ENCODE measurements at places on chromosomes 5 and 9.
A peak's percentile ranks its signal among the peaks of the same experiment; 100 is the strongest.

DNA sequence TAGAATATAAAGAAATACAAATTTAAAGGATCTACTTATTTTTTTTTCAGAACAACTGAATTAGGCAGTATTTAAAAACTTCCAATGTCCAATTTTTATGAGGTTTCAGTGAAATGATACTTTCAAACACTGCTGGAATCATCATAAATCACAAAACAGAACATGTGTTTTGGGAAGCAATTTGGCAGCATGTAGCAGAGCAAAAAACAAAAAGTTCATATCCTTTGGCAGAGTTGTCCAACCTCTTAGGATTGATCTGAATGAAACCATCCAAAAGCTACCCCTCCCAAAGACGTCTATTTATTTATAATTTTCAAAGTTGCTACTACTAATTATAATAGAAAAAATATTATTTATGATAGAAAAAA is 192.4 kb upstream of the PUM3 start:
- DNase-seq = no peak

GRCh38 chr5:30804739-30805505 is 388.6 kb upstream of the CDH6 start:
- DNase-seq = peak; percentile 59

- no peak for DNase-seq
These were observed at the start of gene MINAR2 for GRCh38 chr5:129747572-129748407. Gene MINAR2, plus strand, starts transcription at chr5:129748094. Its CDS starts 97 bp downstream, at chr5:129748191.

DNA sequence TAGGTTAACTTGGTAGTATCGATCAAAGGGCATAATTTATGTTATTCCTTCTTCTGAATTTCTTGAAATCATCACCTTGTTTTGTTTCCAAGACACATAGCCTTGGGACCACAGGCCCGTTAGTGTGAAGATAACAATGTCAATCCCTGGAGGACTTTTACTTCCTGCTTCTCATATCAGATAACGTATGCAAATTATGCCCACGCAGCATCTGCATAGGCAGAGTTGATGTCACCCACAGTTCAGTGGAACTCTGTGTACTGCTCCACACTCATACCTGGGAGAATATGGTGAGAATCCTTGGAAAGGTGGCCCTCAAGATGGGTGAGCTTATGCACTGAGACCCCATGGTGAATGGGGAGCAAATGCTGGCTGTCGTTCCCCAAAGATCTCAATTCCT is 95.0 kb downstream of the CFAP90 start:
- no peak for DNase-seq

DNA sequence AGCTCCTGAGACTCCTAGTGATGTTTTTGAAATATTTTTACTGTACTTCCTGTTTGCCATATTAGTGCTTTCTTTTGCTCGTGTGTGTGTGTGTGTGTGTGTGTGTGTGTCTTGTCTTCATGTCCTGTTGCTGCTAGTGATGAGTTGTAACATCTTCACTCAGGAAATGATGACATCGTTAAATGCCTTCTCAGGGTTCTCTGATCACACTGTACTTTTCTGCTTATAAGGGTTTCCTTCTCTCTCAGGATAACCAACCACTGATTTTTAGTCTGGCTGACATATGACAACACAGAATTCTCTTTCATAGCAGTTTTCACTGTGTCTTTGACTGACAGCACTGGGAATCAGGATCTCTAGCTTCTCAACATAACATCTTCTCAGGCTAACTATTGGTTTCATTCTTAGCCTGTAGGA is 16.1 kb downstream of the SV2C start:
- no peak for DNase-seq

DNA sequence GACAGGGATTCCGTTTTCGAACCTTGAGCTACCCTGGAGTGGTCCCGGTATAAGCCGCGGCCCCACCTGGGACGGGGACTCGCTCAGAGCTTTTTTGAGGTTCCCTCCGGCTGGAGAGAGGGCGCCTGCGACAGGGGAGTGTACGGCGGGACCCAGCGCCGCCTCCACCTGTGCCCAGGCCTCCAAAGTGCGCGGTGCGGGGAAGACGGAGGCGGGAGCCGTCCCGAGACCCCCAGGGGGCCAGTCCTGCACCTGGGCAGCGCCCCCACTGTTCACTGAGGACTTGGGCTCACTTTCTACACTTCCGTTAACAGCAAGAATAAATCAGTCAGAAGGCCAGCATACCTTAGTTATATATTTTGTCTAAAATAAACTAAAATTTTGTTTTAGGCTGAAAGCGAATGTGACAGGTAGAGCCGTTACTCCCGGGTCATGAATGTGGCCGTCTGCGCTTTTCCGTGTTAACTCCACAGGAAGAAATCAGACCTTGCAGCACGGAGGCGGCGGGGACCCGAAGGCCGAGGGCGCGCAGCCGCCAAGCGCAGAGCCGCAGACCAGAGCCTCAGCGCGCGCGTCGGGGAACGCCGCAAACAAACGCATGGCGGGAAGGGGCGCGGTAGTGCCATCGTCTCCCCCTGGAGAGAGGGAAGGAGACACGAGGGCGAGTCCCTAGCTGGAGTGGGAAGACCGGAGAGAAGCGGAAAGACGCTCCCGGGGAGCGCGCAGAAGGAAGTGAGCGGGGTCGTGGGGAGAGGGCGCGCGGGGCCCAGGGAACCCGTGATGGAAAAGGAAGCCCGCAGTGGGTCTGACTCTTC is 14.1 kb downstream of the TRIM7 start:
- peak; percentile 43 for DNase-seq

GRCh38 chr5:149041242-149041641 is 21.6 kb downstream of the SH3TC2 start:
- DNase-seq = no peak

- no peak for DNase-seq
These were observed 13.0 kb upstream of the CTNNAL1 start for GRCh38 chr9:109026306-109026705.

- DNase-seq = no peak
These were observed 368.7 kb downstream of the EFNA5 start for GRCh38 chr5:107301999-107302398.

DNA sequence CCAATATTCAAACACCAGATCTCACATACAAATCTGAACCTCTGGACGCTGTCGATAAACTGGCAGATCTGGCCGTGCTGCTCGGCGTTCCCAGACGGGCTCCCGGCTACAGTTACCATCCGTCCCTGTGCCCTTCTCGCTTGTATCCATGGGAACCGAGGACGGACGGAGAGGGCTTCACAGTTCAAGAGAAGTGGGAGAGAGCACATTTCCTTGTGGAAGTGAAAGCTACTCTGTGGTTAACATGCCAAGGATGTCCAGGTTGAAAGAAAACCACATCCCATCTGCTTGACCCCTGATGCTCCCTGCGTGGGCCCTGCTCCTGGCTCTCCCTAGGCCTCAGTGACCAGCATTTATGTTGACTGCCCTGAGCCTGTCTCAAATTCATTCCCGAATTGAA is 6.3 kb upstream of the DBN1 start:
- peak; percentile 62 for DNase-seq

DNA sequence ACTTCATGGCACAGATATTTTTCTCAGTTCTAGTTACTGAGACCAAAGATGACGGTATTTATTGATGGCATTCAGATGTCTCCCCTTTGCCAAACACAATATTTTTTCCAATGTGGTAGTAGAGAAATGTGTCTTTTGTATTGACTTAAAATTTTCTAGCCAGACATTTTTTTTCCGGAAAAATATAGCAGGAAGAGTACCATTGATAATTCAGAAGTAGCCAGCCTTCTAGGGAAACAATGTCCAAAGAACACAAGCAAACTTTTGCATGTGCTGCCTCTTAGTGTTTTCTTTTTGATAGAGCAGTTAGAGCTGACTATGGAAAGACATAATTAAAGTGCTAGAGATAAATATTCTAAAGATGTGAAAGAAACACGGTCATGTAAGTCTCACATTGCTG is 231.4 kb downstream of the MARCHF11 start:
- peak; percentile 37 for DNase-seq

- DNase-seq = peak; percentile 32
These were observed 162.9 kb upstream of the ELL2 start for GRCh38 chr5:96124589-96124988.

DNA sequence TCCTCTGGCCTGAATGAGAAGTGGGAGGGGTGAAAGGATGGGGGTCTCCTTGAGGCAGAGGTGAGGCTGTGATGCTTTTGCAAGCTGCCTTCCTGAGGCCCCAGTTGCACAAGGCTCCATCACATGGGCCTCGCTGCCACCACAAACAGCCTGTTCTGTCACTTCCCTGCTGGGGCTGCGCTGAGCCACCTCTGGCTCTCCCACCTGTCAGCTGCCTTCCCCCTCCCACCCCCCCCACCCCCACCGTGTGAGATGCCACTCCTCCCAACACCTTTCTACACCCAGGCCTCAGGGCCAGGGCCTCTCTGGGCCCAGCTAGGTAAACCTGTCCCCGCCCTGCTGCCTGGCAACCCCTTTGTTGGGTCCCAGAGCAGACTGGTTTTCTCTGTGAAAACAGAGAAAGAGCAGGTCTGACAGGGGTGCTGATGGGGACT is 4.5 kb upstream of the PDLIM4 start:
- DNase-seq = no peak

DNA sequence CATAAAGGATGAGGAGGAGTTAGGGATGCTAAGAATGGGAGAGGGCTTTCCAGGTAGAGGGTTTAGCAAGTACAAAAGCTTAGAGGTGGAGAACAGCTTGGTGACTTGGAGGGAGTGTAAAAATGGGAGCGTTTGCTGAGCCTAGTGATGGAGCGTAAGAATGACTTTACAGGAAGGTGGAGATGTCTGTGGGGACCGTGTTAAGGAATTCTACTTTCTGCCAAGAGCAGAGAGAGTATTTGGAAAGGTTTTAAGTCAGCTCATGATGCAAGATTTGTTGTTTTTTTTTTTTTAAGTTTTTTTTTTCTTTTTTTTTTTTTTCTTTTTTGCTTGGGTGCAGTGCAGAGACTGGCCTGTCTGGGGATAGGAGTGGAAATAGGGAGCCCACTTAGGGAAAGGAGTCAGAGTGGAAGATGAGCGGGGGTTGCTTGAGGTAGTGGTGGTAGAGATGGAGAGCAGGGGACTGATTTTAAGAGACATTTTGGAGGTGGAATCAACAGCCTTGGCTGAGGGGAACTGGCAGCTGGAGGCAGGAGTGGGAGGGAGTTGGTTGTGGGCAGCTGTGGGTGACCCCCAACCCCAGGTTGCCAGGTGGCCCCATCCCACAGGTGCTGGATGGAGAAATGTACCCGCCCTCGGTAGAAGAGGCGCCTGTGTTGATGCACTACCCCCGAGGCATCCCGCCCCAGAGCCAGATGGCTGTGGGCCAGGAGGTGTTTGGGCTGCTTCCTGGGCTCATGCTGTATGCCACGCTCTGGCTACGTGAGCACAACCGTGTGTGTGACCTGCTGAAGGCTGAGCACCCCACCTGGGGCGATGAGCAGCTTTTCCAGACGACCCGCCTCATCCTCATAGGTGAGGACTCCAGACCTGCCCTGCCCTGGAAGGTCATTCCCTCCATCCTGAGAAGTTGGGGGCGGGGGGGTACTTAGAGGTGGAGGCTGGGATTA is 12.4 kb downstream of the PTGS1 start:
- DNase-seq = peak; percentile 55

DNA sequence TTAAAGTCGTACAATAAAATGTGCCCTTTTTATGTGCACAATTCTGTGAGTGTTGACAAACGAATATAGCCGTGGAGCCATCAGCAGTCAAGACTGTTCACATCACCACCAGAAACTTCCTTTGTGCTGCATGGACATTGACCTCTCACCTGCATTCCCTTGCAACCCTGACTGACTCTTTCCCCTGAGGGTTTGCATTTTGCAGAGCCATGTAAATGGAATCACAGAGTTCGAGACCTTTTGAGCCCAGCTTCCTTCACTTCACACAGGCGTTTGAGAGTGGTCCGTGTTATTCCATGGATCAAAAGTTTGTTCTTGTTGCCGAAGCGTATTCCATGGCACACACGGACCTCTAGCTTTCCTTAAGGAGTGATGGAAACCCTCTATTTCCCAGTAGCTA is 328.2 kb downstream of the DRD1 start:
- no peak for DNase-seq

GRCh38 chr9:83182071-83182470 is 119.1 kb upstream of the RASEF start:
- no peak for DNase-seq

GRCh38 chr9:97562542-97562941 is 61.1 kb downstream of the TMOD1 start:
- DNase-seq = no peak

- peak; percentile 36 for DNase-seq
These were observed 941 bp downstream of the XPA start for GRCh38 chr9:97695995-97696802.

Measured in fibroblast of lung (primary cell).